Activated gamma-delta T cell treated with Interleukin-2 at 50 U/mL for 16 hours (primary cell): ENCODE measurements at places on chromosomes 5 and 9.

- DNase-seq, result no peak
These were observed 42.9 kb downstream of the STARD4 start for GRCh38 chr5:111469293-111469896.

- no peak for DNase-seq
These were observed 314.2 kb downstream of the CDK5RAP2 start for GRCh38 chr9:120265791-120266190.

DNA sequence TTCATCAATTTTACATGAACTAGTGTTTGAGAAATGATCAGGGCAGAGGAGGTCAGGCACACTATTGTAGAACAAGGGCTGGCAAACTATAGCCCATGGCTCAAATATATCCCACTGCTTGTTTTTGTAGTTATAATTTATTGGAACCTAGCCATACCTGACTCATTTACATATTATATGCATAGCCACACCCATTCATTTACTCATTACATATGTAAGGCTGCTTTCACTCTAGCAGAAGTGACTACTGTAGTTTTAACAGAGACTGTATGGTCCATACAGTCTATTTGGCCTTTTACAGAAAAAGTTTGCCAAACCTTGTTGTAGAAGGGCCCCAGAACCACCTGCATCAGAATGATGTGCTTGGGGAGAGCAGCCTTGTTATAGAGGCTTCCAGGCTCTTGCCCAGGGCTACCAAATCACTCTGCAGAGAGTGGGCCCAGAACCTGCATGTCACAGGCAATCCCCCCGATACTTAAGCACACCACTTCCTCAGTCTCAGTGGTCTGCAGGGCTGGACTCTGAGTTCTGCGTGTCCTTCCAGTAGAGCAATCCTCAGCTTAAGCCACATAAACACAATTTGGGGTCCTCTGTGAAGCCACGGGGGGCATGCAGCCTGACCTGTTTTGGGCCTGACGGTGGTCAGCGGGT lies 6.7 kb downstream of the ANKS6 start:
- DNase-seq, result no peak

DNA sequence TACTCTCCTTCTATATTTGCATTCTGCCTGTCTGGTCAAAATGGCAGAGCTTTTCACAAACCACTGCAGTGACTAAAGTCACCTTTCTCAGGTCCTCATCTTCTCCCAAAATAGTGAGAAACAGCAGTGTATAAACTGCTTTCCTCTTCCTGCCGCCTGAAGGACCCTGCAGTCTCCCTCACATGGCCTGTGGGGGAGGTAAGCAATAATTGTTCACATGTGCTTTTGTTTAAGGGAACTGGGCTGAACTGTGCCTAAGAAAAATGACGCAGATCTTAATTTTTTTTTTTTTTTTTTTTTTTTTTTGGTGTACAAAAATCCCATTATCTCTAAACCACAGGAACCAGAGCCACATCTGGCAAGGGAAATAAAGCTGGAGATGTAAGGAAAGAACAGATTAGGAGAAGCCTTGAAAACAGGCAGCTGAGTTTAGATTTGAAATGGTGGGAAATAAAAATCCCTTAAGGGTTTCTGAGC lies 131.7 kb upstream of the VLDLR start:
- no peak for DNase-seq
